NCI-H524 (cell line): ENCODE measurements at places on chromosomes 3 and 15.
A peak's percentile ranks its signal among the peaks of the same experiment; 100 is the strongest.

- DNase-seq: no peak
Observed at GRCh38 chr3:157310329-157311052, 126.2 kb upstream of the PTX3 start.

- DNase-seq: no peak
Observed at GRCh38 chr15:88031461-88031860, 225.1 kb downstream of the NTRK3 start.

GRCh38 chr3:120028271-120029047 lies 65.8 kb downstream of the GSK3B start:
- no peak for DNase-seq

DNA sequence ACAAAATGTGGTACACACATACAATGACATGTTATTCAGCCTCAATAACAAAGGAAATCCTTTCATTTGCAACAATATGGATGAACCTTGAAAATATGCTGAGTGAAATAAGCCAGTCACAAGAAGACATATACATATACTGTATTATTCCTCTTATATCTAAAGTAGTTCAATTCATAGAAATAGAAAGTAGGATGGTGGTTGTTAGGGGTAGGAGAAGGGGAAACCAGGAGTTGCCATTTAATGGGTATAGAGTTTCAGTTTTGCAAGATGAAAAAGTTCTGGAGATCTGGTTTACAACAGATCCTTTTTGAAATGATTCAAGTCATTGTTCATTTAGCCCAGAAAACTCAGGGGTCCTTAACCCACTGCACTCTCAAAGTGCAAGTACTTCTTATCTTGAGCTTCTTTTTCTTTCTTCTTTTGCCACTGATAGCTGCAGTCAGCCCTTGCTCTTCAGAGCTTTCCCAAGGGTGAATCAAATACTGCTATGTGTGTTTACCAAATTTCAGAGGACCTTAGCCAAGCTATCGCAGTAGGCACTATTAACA lies 208.0 kb upstream of the EOMES start:
- DNase-seq: no peak

DNA sequence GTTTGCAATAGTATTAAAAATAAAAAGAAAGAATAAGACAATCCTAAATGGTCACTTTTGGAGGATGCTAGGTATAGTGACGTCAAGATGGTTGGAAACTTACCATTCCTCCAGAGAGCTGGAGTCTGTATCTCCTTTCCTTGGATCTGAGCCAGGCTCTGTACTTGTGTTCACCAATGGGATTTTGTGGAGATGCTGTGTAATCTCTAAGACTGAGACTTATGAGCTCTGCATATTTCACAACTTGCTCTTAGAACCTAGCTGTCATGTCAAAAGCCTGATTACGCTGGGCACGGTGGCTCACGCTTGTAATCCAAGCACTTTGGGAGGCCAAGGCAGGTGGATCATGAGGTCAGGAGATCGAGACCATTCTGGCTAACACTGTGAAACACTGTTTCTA lies 126.8 kb upstream of the CLSTN2 start:
- no peak for DNase-seq

GRCh38 chr15:22933641-22934061 lies 46.5 kb downstream of the CYFIP1 start:
- DNase-seq: no peak

DNA sequence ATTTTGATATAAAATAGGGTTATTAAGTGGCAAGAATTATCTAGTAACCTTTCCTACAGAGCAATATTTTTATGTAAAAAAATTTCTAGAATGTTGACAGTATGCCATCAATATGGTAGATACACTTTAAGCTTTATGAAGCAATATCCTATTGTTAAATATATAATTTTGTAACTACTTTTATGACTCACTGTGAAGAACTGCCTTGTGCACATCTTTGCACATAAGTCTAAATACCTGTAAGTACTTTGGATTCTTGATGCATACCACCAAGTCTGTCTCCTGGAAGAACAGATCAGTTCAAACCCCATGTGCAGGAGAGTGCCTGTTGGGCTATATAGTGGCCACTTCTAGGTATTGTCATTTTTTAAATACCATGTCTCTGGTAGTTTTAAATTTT lies 205.7 kb upstream of the EIF1B start:
- DNase-seq: no peak

GRCh38 chr15:75454471-75455378 lies 3.2 kb upstream of the SIN3A start:
- DNase-seq: peak; percentile 87

- DNase-seq: peak; percentile 89
Observed at GRCh38 chr15:60916679-60917460, 312.2 kb downstream of the RORA start.
